ENCODE measurements at places on chromosomes 7 and 10.

DNA sequence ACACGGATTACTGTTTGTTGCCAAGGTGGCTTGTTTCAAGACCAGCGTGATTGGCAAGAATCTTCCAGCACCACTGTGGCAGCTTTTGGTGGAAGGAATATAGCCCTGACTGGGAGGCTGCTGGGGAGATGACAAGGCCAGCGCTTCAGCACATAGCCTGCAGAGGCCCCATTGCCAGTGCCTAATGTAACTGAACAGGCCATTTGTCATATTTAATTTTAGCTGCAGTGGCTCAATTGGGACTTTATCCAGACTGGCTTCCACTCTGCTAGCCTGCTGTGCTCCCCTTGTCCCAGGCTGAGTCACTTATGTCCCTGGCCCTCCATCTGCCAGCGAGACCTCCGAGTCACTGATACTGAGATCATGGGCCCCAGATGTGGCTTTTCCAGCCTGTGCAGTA lies 483.1 kb downstream of the GALNT17 start:
- no peak for DNase-seq

DNA sequence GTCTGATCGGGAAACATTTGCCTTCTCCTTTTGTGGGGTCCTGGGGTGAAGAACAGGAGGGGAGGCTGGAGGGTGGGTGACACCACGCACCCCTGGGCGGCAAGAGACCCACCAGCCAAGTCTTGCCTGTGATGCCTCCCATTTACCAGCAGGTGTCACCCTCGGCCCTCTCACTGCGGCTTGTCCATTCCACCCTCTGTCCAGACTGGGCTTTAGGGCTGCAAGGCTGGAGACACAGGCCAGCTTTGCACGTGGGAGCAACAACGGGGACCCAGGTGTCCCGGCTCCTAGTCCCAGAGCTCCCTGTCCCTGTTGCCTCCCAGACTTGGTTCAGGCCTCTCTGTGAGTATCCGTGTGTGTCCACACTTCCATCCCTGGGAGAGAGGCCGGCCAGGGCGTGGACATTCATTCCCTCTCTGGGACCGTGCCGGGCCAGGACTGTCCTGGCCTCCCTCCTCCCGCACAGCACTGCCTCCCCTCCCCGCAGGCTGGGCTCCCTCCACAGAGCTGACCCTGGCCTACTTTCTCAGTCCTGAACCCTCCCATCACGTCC lies 36.2 kb upstream of the GTF2IRD1 start:
- DNase-seq: peak; percentile 36

DNA sequence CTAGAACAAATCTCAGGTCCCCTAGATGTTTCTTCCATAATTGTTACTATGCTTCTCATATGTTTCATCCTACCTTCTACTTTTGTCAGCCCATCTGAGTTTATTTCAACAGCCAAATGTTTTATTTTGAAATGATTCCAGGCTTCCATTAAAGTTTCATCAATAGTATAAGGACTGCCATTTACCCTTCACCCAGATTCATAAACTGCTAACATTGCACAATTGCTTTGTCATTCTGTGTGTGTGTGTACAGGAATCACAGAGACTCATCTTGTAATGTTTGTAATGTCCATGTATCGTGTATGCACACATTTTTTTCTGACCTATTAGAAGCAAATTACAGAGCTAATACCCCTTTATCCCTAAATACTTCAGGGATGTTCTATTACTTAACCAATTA lies 25.5 kb downstream of the MMRN2 start:
- no peak for DNase-seq

- DNase-seq: no peak
Measured at GRCh38 chr10:1451941-1452340, 285.4 kb downstream of the ADARB2 start.

- DNase-seq: no peak
Measured at GRCh38 chr7:45923818-45924217, 2.7 kb upstream of the IGFBP3 start.

- no peak for DNase-seq
Measured at GRCh38 chr7:98603399-98603788, 13.7 kb upstream of the NPTX2 start.

GRCh38 chr7:101179713-101180112 lies 380 bp downstream of the NAT16 start:
- DNase-seq: no peak

GRCh38 chr7:44294325-44295069 lies 30.9 kb downstream of the CAMK2B start:
- DNase-seq: no peak

Measured in activated CD4-positive, alpha-beta T cell treated with anti-CD3 and anti-CD28 coated beads for 24 hours (primary cell).